ENCODE measurements at places on chromosomes 3 and 15. TPM values are rescaled to one million over a fixed set of nuclear protein-coding genes. Genes with fewer than 3 reads are reported as not detected.

DNA sequence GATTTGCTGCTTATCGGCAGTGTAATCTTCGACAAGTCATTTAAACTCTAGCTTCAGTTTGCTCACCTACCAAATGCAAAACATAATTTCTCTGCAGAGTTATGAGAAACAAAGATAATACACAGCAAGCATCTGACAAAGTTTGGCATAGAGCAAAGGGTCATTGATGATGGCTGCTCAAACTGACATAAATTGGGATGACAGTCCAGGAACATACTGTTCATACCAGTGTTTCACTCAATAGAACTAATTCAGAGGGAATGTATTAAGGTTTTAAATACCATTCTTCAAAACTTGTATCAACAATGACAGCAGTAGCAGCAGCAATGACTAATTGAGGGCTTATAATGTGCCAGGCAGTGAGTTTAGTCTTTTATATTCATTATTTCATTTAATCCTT is 137.6 kb downstream of the SPATA16 start:
- no peak for DNase-seq

GRCh38 chr15:88664151-88664778 is 25.4 kb downstream of the ISG20 start:
- no peak for DNase-seq

DNA sequence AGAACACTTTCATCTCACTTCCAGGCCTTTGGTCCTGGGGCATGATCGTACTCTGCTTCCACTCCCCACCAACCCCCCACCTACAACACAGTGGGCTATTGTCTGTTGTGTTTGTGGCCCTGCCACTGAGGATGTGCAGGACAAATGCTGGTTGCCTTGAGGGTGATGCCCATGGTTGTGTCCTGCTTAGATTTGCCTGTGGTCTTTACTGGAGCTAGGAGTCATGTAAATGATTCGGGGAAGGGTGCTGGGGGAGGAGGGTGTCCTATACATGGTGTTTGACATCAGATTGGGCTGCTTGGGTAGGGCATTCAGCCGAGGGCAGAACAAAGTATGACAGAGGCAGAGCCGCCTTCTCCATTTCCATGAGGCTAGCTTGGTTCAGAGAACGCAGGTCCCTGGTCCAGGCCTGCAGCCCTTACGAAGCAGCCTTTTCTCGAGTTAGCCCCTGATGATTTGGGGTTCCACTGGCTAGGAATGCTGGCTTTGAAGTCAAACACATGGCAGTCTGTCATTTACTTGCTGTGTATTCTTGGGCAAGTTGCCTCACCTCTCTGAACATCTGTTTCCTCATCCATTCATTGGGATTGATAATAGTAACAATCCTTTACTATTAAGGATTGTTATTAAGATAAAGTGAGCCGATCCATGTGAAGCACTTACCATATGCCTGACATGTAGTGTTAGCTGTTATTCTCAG is 6.9 kb downstream of the CORO2B start:
- no peak for DNase-seq

- DNase-seq, result no peak
Measured at GRCh38 chr3:63232764-63233396, 45.2 kb upstream of the SYNPR start.

GRCh38 chr3:53056442-53056841 is 10.6 kb upstream of the SFMBT1 start:
- no peak for DNase-seq

The RUVBL1 gene
- total RNA-seq, result 22.3 TPM

The CD80 gene
- 5.4 TPM for total RNA-seq

DNA sequence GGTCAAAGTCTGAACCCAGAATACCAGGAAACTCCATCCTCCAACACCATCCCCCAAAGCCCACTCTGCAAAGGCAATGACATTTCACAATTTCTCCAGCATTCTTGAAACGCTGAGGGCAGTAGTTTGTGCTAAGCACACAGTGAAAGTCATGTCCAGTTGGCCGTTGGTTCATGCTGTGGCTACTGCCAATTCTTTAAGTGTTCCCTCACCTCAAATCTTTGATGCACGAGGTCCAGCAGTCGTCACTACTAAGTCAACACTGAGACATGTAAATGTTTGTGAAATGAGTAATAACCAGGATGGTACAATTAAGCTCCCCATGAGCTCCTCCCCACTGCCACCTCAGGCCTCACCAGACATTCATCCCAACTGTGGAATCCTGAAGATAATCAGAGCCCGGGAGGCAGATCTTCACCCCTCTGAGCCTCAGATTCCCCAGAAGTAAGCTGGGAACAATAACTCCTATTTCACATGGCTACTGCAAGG is 7.0 kb downstream of the SUCLG2 start:
- DNase-seq, result no peak

GRCh38 chr15:74541494-74542165 is 610 bp downstream of the ARID3B start:
- no peak for DNase-seq

GRCh38 chr15:96792216-96792615 is 461.7 kb downstream of the NR2F2 start:
- DNase-seq, result no peak

The PSMA4 gene
- 143 TPM for total RNA-seq

DNA sequence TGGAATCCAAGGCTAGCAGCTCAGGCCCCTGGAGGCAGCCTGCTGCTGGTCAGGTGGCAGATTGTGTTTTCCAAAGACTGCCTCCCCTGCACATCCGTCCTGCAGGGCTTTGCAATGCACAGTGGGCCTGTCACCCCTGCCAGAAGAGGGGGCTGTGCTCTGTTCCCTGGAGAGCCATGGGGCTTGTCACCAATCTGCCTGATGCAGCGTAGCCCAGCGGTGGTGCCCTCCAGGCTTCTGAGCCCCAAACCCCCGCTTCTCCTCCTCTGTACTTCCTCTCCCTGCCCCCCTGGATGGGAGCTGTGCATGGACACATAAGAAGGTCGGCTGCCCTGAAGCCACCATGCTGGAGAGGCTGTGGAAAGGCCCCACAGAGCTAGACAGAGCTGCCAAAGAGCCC is 10.0 kb upstream of the PLXNA1 start:
- no peak for DNase-seq

DNA sequence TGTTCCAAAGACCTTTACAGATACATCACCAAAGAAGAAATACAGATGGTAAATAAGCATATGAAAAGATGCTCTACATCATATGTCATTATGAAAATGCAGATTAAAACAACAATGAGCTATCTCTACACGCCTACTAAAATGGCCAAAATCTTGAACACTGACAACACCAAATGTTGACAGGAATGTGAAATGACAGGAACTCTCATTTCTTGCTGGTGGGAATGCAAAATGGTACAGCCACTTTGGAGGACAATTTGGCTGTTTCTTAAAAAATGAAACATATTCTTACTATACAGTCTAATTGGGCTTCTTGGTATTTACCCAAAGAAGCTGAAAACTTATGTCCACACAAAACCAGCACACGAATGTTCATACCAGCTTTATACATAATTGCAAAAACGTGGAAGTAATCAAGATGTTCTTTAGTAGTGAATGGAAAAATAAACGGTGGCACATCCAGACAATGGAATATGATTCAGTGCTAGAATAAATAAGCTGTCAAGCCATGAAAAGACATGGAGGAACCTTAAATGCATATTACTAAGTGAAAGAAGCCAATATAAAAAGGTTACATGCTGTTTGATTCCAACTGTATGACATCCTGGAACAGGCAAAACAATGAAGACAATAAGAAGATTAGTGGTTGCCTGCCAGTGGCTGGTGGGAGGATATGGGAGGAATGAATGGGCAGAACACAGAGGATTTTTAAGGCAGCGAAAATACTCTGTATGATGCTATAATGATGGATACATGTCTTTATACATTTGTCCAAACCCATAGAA is 81.3 kb upstream of the NEDD4 start:
- DNase-seq, result no peak

The SIDT1 gene
- total RNA-seq, result 4.1 TPM

- no peak for DNase-seq
Measured at GRCh38 chr3:51675201-51675611, 4.2 kb downstream of the TEX264 start.

DNA sequence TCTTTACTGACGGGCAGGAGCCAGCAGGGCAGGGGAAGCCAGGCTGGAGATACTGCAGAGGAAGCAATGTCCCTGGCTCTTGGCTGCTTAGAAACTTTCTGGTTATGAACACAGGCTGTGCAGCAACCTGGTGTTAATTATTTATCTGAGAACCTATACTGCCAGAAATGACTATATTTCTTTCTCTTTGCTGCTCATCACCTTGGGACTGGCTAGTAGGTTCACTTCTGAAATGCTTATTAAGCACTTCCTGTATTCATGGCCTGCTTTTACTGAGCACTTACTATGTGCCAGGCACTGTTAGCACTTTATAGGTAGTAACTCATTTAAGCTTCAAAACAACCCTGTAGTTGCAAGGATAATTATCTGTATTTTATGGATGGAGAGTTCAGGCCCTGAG is 57.6 kb downstream of the RAB11A start:
- DNase-seq, result no peak

GRCh38 chr3:146077181-146077580 is 83.8 kb downstream of the PLOD2 start:
- no peak for DNase-seq

DNA sequence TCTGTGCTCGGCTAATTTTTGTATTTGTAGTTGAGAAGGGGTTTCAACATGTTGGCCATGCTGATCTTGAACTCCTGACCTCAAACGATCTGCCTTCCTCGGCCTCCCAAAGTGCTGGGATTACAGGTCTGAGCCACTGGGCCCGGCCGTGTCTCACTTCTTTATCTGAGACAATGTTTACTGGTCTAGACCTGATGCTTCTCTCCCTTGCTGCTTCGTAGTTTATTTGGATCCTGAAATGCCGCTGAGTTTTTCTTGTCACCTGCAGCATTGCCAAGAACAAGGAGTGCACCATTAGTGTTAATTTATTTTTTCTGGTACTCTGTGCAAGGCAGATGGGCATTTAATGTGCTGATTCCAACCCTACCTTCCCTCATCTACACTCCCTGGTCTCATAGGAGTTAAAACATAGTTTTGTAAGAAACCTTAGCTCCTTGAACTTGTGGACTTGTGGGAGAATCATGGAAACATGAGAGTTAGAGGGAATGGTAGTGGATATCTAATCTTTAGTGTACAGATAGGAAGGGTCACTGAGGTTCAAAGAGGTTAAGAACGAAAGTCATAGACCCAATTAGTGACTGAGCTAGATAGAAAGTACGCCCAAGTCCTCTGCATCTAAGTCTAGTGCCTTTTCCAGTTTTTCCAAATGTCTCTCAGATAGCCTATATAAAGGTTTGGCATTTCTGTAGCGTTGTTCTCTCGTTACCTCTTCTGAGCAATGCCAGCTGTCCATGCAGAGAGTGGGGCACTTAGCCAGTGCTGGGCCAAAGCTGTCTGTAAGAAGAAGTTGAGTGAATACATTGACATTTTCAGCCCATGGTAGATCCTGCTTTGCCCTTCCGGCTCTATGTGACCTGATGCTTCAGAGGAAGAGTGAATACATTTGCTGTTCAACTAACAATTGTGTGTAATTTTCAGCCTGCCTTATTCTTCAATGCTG is 244.1 kb downstream of the LPP start:
- no peak for DNase-seq

DNA sequence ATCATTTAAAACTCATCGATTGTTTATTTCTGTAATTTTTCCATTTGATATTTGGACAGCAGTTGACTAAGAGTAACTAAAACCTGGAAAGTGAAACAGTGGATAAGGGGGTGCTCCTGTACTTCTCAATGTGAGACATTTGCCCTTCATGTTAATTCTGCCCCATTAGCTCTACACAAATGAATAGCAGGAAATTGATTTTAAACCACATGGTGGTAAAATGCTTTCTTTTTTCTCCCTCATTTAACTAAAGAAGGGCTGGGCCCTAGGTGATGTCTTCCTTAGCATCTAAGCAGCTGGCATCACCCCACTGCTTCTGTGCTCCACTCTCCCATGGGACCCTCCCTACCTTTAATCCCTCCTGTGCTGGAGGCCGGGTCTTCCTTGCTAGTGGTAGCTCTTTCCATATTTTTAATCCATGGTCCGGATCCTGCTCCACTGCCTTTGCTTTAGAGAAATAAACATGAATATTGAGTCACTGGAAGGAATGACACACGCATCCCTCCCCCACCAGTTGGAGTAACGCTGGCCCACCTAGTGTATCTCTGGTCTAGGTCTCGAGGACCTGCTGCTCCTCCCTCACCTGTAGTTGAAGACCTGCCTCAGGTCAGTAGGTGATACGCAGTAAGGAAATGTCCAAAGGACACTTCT is 30.2 kb upstream of the LAMP3 start:
- DNase-seq, result no peak

DNA sequence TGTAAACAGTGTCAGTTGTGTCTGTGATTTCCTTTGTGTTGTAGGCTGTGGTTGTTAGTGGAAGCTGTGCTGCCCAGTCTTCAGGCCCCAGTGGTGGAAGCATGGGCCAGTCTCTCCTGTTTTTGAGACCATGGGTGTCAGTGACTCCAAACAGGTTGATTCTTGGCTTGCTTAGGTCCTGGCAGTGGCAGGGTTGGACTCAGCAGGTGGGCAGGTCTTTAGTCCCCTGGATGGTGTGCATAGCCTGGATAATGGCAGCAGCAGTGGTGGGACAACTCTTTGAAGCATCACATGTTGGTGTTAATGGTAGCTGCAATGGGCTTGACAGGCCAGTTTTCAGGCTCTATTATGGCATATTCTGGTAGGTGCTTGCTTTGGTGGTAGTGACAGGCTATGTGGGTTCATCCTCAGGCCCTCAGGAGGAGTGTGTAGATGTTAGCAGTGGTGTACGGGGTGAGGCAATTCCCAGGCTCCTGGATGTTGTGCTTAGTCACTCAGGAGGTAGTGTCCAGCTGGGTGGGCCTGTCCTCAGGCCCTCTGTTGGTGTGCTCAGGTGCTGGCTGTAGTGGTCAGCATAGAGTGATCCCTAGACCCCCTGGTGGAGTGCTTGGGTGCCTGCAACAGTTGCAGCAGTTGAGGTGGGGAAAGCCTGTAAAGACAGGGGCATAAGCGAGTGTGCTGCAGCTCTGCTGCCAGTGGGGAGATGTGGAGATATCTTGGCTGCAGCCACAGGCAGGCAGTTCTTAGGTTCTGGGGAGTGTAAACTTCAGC is 596.7 kb downstream of the PDCD6IP start:
- no peak for DNase-seq

DNA sequence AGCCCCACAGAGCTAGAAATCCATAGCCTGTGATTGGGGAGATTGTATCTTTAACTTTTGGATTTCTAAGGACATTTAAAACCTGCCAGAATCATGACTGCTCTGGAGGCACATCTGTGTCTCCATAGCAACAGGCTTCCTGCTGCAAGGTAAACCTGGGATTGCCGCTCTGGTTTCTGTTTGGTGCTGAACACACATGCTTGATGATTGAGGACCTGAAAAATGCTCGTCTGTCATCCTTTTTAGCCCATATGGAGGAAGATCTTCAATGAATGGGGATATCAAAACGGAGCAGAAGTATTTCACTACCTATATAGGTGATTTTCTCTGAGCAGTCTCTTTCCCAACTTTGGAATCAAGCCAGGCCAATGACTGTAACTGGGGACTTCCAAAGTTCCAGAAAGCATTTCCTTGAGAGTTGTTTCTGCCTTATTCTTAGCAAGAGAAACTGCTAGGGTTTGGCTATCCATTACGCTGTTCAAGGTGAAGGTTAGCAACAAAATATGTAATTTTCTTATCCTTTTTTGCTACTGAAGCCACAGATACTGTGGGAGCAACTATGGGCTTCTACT is 96.5 kb upstream of the TNIK start:
- DNase-seq, result no peak
